ENCODE measurements at places on chromosomes 11 and 22. TPM values are rescaled to one million over a fixed set of nuclear protein-coding genes. Genes with fewer than 3 reads are reported as not detected.

DNA sequence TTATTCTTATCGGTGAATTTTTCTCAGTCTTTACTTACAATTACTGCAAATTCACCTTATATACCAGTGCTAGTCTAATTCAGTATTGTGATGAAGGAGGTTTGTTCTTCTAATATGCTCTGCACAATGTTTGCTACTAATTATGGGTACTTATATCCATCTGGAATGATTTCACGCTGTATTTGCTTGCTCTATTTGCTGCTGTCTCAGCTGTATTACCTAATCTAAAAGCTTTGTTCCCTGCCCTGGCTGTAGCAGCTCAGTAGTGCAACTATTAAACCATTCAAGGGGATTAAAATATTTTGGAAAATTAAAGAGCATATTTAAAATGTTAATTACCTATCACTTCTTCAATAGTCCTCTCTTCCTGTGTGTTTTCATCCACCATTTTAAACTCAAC is 375.3 kb downstream of the LUZP2 start:
- H3K36me3 ChIP-seq = no peaks in the 10 kb centered on the region
- no peak overlapping the region for H3K27ac ChIP-seq
- no peaks in the 10 kb centered on the region for H3K4me1 ChIP-seq
- H3K27me3 ChIP-seq = no peaks in the 10 kb centered on the region
- no peak for DNase-seq

- H3K4me3 ChIP-seq = peak overlapping the region; percentile 88
- peaks cover 11% of the 10 kb centered on the region for H3K36me3 ChIP-seq
- no peak for DNase-seq
- peak overlapping the region; percentile 86 for H3K27ac ChIP-seq
- H3K27me3 ChIP-seq = no peaks in the 10 kb centered on the region
Measured at GRCh38 chr11:66268952-66269905, 790 bp downstream of the RAB1B start.

DNA sequence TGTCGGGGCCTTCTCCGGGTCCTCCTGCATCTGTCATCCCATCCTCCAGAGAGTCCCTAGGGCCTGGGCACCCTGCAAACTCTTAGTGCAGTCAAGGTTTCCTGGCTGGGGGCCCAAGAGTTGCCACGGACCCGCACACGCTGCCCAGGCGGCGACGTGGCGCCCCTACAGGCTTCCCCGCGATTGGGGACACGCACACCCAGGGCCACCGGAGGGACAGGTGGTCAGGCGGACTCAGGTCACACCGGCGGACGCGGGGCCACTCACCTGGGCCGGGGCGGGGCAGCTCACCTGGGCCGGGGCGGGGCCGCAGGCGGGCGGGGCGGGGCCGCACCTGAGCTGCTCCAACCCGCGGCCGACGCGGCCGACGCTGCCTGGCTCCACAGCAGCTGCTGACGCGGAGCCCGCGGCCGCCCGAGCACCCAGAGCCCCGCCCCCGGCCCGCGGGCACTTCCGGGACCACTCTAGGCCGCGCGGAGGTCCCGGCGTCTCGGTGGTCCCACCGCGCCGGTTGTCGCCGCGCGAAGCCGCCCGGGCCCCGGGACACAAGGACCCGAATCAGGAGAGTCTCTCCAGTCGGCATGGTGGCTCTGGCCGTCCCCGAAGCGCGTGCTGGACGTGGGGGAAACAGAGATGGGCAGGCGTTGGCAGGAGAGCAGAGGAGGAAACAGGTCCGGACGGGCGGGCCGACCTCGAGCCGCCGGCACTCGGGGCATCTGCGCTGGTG is at the start of gene ZNF70:
Gene ZNF70 (minus strand): TSS at position 399 of the 727 bp plus-strand sequence. CDS start 5,972 bp downstream, outside the sequence.
- H3K4me1 ChIP-seq = peaks cover 6% of the 10 kb centered on the region
- no peak for DNase-seq
- no peaks in the 10 kb centered on the region for H3K27me3 ChIP-seq
- H3K36me3 ChIP-seq = peaks cover 7% of the 10 kb centered on the region

GRCh38 chr22:43774318-43774915 is 37.7 kb downstream of the EFCAB6 start:
- H3K27me3 ChIP-seq = no peaks in the 10 kb centered on the region
- no peak overlapping the region for H3K27ac ChIP-seq
- H3K4me1 ChIP-seq = no peaks in the 10 kb centered on the region
- no peaks in the 10 kb centered on the region for H3K36me3 ChIP-seq
- DNase-seq = no peak

DNA sequence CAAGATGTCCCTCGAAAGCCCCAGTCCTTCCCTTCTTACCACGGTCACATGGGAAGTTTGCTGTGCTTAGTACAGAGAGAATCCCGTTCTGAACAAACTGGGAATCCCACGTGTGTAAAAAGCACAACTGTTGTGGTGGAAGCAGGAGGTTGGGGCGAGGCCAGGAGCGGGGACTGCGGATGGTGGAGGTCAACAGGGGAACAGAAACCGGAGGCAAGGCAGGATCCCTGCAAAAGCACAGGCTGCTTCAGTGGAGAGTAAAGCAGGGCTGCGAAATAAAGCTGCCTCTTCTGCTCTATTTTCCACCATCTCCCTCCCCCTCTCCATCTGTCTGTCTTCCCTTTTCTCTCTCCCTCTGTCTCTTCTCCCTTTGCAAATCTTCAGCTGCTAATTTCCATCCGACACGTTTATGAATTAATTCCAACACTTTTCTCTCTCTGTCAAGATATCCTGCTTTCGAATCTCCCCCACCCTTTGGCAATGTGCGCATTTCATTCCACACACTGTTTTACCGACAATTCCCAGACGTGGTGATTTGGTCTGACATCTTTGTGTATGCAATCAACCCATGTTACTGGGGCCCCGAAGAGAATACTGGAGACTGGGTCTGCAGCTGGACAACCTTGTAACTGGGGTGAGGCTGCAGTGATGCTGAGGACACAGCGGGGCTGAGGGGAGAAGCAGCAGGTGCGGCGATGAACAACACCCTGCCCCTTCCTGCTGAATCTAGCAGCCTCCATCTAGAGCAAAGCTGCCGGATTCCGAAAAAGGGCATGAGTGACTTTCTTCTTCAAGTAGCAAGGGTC is 571.8 kb downstream of the OPCML start:
- H3K27me3 ChIP-seq = peaks cover 6% of the 10 kb centered on the region
- H3K4me1 ChIP-seq = no peaks in the 10 kb centered on the region
- no peak for DNase-seq

- no peaks in the 10 kb centered on the region for H3K36me3 ChIP-seq
- no peaks in the 10 kb centered on the region for H3K27me3 ChIP-seq
- H3K4me1 ChIP-seq = no peaks in the 10 kb centered on the region
- H3K27ac ChIP-seq = no peak overlapping the region
Measured at GRCh38 chr11:34864424-34864823, 51.8 kb downstream of the APIP start.

- H3K4me3 ChIP-seq = no peak overlapping the region
- peaks cover 42% of the 10 kb centered on the region for H3K36me3 ChIP-seq
- DNase-seq = no peak
- no peak overlapping the region for H3K27ac ChIP-seq
Measured at GRCh38 chr11:68168694-68169093, 44.4 kb downstream of the KMT5B start.

- no peaks in the 10 kb centered on the region for H3K27me3 ChIP-seq
- H3K36me3 ChIP-seq = no peaks in the 10 kb centered on the region
- DNase-seq = no peak
- H3K4me3 ChIP-seq = no peak overlapping the region
- H3K27ac ChIP-seq = no peak overlapping the region
Measured at GRCh38 chr11:19313140-19313539, 72.4 kb upstream of the E2F8 start.

DNA sequence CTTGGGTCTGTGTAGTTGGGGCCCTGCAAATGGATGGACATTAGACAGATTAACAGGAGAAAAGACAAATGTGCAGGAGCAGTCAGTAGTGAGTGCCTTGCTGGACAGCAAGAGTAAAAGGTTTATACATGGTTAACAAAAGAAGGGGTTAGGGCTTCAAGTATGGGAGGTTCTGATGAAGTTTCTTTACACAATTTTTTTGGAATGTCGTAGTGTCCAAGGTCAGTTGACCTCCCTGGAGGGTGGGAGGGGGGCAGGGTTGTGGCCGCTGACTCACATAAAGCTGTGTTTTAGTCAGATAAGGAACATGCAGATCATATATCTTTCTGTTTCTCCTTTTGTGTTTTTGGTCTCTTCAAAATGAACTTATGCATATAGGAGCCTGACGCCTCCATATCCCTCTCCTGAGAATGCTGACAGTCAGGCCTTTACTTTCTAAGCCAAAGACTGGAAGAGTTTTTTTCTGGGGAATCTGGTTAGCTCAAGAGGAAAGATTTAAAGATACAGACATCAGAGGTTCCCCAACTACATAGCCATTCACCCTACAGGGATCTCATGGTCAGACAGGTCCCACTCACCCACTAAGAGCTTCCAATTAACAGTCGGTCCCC is 134.3 kb downstream of the NECTIN1 start:
- DNase-seq = no peak
- H3K4me3 ChIP-seq = no peak overlapping the region
- H3K36me3 ChIP-seq = no peaks in the 10 kb centered on the region

Gene MACROD1
- total RNA-seq = 16.8 TPM
